ENCODE measurements at places on chromosomes 6 and 20.

DNA sequence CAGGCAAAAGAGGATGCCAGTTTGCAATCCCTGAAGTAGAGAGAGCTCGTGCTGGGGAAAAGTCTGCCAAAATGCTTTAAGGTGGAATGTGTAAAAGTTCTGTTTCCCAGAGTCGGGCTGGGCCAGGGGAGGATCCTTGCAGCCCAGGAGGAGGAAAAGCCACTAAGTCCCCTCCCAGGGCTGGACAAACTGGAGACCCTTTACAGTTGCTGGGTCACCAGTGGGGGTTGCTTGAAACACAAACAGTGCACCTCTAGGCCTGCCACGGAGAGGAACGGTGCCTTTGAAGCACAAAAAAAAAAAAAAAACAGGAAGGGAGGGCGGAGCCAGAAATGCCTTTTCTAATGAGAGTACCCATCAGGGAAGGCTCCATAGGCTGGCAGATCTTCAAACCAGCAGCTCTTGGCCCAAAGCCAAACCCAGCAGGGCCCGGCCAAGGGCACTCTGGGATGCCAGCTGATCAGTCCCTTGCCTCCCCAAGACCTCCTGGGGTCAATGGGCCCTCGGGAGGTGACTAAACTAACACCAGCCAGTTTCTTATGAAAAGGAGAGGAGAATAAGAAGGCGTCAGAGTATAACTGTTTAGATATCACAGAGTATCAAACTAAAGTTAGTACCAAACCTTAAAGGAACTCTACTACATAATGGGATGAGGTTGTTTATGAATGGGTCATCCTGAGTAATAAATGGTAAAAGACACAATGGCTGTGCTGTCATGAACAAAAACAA, 23.7 kb downstream of the HLA-A start:
- peak; percentile 47 for DNase-seq

DNA sequence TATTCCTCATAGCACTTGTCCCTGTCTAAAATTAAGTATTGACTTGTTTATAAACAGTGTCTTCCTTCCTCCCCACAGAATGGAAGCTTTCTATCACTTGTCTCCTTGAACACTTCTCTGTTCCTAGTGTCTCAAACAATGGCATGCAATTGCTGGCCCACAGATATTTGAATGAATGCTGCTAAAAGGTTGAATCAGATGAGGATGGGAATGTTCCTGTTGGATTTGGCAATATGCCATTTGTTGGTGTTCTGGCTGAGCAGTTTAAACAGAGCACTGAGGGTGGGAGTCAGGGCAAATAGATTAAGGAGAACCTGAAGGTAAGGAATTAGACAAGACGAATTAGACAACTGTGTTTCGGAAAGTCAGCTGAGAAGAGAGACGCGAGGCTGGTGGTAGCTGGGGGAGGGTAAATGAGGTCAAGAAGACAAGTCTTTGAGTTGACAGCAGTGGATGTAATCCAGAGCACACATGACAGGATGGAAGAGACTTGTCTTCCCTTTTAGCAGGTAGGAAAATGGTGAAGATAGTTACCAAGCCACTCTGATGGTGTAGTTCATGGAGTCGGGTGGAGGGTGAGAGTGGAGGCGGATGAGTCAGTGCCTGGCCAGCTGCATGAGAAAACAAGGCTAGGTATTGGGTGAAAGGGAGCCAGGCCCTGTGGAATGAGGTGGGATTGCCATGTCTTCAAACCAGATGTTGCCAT, 58.3 kb upstream of the GNRH2 start:
- DNase-seq, result no peak

- DNase-seq, result no peak
Observed at GRCh38 chr6:160883560-160883959, 108.0 kb upstream of the MAP3K4 start.

DNA sequence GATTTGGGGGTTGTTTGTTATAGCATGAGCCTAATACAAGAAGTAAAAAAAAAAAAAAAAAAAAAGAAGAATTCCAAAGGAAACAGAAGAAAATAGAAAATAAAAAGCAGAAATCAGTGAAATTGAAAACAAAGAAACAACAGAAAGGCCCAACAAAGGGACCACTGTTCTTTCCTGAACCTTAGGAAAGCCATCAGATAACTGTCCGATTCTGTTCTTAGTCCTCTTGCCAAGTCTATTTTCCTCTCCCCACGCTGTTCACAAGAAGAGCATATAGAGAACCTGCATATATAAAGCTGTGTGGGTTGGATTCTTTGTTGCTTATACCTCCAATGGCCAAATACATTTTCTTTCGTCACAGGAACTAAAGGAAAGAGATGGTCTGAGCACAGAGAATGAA, 38.0 kb upstream of the IPCEF1 start:
- DNase-seq, result no peak

- DNase-seq, result no peak
Observed at GRCh38 chr6:2491137-2491536, 245.7 kb upstream of the GMDS start.

DNA sequence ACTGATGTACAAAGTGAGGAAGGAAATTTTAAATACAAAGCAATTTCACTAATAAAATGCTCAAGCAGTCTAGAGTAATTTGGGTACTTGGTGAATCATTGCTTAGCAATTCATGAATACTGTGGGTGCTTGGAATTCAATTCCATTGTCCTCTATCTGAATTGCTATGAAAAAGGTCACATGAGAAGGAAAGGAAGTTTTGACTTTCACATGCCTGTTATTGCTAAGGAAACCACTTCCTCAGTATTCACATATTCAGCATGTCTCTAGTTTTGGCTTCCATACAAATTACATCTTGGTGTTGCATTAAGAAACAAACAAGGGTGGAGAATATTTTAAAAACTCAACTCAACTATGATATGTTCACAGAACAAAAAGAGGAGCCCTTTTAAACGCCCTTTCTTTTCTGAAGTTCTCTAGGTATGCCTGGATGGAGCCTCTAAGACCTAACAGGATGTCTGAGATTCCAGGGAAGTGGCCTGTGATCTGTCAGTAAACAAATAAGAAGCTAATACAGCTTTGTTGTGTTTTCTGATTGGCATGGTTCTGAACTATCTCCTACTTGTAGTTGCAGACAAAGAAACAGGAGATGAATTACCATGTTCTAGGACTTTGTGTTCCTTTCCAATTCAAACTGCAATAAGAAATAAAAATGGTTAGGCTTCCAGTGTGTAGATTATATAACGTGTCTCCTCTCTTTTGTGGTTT, 190.4 kb downstream of the OGFRL1 start:
- no peak for DNase-seq

DNA sequence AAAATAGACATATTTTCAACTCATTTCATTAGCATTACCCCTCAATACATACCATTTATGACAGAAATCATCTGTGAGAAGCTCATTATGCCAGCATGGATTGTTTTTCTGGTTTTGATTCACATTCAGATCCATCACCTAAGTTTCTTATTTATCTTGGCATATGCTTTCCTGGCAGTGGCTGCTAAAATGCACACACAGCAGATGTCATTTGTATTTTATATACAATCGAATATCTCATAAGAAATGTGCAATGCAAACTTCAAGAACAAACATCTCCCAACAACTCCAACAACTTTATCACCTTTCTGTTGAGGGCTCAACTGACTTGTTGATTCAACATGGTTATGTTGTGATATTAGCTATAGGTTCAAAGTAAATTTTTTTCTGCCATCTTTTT, 208.3 kb downstream of the PHACTR1 start:
- no peak for DNase-seq

DNA sequence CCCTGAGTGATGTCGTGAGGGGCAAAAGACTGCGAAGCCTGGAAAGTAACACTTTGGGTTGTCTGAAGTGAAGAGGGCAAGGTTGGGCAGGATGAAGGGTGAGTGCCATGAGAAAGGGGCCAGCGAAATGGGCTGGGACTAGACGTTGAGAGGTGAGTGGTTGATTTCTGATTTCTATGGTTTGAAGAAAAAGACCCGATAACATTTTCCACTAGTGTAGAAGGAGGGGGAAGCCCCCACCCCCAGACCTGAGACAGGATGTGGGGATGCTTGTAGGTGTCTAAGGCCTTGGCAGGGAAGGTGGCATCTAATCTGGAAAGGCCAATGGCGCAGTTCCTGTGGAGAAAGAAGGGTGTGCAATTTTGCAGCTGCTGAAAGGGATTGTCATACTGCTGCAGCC, 25.3 kb upstream of the KIF3B start:
- no peak for DNase-seq

GRCh38 chr6:168873278-168874190, 380.1 kb downstream of the THBS2 start:
- DNase-seq, result no peak

DNA sequence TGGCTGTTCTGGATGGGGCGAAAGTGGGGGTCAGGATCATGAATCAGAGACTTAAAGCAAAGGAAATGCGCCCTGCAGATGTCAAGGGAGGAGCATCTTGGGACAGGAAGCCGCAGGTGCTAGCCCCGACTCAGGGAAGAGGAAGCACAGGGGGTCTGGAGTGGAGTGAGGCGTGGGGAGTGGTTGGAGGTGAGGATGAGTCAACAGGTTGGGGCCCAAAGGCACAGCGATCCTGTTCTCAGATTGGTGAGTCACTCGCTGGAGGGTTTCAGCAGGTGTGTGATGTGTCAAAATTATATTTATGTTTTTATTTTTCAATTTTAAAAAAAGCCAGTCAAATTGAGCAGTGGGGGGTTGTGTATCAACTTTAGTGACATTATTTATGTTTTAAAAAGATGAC, 19.0 kb downstream of the PACSIN1 start:
- DNase-seq, result no peak

DNA sequence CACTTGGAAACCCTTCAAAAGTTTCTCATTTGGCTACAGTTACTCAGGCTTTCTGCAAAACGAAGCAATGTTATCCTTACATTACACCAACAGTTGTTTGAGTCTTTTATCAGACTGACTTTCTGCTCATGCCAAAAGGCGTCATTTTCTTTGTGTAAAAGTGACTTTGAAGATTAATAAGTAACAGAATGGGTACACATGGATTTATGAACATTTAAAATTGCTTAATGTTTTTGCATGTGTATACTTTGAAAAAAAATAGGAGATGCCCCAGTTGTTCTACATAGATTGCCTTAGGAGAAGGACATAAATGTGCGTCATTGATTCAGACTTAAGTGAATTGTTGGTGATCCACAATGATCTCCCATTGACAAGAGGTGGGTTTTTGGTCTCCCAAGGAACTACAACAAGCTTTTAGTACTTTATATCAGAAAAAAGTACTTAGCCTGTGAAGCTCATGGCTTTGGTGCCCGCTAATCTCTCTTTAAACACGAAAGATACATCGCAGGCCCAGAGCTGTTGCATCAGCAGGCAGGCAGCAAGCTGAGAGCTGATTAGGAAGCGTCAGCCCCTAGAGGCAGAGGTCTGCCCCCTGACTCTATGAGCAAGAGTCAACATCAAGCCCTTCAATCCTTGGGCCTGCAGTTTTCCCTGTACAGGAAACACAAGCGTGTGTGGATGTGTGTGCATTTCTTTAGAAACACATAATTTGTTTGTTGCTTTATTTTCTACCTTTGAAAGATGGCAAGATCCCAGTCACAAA, 45.9 kb downstream of the SLC22A3 start:
- no peak for DNase-seq

DNA sequence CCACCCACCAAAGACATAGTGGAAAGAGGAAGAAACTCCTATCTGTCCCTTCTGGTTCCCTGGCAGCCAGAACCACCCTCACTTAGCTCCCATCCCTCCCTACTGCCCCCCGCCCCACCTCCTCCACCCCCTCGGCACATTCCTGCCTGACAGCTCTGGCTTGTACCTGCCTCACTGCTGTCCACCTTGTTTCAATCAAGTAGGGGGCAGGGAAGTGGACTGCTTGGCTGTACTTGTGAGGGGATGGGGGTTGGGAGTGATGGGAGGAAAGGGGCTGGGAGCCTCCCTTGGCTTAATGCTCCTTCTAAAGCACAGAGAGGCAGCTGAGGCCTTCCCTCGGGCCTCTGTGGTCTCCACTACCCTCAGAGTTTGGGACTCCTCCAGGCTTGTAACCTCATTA, 22.1 kb upstream of the ZNF76 start:
- DNase-seq, result no peak

DNA sequence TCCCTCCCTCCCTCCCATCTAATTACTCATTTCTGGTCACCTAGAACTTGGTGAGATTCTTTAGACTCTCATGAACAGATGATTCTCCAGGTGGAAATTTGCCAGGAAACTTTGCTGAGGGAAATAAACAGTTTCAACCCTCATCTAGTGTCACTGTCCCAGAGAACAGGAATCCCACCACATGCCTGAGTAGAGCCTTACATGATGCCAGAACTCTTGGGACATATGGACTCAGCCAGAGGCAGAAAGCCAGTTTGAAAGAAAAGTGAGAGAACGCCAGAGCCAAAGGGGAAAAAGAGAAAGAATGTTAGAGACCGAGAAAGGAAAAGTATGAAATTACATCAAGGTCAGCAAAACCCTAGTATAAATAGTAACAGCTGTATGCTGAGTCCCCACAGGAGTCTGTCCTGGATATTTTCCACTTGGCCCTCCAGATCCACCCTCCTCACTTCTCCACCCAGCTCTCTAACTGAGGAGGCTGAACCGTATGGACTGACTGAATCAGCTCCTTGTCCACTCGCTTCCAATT, 127.5 kb upstream of the COL21A1 start:
- DNase-seq, result no peak

- no peak for DNase-seq
Observed at GRCh38 chr6:88908598-88909548, 54.5 kb downstream of the RNGTT start.

DNA sequence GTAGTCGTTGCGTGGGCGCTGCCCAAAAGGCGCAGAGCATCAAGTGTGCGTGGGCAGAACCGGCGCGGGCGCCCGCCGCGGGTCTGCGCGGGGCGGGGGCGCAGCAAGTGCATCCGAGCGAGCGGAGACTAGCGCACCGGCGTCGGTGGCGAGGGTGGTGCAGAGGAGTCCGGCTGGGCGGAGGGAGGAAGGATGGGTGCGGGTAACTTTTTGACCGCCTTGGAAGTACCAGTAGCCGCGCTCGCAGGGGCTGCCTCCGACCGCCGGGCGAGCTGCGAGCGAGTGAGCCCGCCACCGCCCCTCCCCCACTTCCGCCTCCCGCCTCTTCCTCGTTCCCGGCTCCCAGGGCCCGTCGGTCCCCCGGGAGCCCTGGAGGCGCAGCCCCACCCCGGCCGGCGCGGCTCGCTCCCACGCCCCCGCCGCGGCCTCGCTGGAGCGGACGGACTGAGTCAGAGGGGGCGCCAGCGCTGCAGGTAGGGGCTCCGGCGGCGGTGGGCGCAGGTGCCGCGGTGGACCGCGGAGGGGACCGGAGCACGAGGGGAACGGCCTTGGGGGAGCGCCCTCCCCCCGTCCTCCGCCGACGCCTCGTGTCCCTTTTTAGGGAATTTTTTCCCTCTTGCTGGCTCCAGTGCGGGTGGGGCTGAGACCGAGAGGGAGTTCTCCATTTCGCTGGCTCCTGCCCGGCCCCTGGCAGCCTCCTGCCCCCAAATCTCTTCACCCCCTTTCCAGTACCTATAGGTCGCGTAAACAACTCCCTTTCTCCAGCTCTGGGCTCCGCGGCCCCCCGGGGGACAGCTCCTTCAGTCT, 1.6 kb upstream of the DBNDD2 start:
- DNase-seq, result no peak

- no peak for DNase-seq
Observed at GRCh38 chr6:150286912-150287311, 81.9 kb upstream of the IYD start.

DNA sequence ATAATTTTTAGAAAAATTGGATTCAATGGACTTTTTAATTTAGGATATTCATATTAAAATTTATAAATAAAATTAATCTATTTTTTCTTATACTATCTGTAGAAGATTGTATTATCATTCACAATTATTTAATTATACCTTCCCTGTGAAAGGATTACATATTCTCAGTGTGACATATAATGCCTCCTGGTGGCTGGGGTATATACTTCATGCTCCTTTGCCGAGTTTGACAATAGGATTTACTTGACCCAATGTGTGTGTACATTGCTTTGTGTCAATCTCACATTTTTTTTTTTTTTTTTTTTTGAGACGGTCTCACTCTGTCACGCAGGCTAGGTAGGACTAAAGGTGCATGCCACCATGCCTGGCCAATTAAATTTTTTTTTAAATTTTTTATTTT, 230.0 kb upstream of the CHD6 start:
- DNase-seq, result no peak

Measured in NCI-H1694 (cell line).